ENCODE measurements at places on chromosomes 4 and X.

- no peak for DNase-seq
Measured at GRCh38 chrX:150766351-150767044, 73.3 kb downstream of the MTMR1 start.

DNA sequence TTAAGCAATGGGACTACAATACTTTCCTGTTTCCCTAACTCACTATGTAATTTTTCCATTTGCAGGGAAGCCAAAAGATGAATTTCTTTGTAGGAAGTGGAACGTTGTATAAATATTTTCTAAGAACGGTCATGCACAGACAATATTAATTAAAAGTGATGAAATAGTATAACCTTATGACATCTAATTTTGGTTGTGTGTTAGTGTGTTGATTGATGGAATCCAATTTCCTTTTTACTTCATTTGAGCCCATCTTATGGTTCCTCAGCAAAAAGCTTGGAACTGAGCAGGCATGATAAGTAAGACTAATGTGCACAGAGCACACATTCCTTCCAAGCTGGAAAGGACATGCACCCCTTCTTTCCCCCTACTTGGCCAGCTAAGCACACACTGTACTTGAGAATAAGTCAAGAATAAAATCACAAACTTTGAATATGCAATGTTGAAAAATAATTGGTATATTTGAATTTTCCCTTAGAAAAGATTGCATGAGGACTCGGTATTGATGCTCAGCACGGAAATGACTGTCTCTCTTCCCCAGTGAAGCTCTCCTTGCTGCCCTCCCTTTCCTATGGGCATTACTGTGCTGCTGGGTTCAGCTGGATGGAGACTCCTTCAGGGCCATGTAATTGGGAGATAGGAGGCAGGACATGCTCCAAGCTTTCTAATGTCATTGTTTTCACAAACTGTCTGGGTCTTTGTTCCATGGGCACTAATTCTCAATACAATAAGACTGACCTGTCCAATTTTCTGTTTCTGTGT lies 19.2 kb upstream of the PDLIM3 start:
- DNase-seq: no peak

DNA sequence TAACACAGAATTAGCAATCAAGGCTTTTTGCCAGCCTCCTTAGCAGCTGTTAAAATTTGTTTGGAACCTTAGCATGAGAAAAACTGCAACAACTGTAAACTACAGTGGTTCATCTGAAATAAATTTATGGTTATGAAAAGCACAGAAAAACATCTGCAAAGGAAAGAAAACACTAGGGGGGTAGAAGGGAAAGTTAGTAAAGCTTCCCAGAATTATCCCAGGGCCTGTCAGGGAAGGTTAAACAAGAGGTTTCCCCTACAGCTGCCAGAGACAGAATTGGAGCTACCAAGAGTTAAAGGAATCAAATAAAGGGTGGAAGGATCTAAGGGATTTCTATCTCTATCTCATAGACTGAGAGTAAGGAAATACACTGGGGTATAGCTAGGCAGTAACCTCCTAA lies 234.7 kb upstream of the DIAPH2 start:
- DNase-seq: no peak

GRCh38 chr4:7118013-7118832 lies 50.4 kb upstream of the GRPEL1 start:
- DNase-seq: no peak

- DNase-seq: no peak
Measured at GRCh38 chrX:145923376-145923775, 105.7 kb downstream of the SLITRK2 start.
